CD8-positive, alpha-beta memory T cell (primary cell): ENCODE measurements at places on chromosomes 1 and 21.

GRCh38 chr1:199152676-199153075 is 513.8 kb downstream of the PTPRC start:
- H3K4me3 ChIP-seq: no peak overlapping the region
- DNase-seq: no peak
- no peak overlapping the region for H3K27ac ChIP-seq
- H3K27me3 ChIP-seq: no peaks in the 10 kb centered on the region
- H3K4me1 ChIP-seq: no peaks in the 10 kb centered on the region
- H3K36me3 ChIP-seq: no peaks in the 10 kb centered on the region

GRCh38 chr1:2300851-2301606 is 72.9 kb downstream of the SKI start:
- H3K27ac ChIP-seq: peak overlapping the region; percentile 97
- no peaks in the 10 kb centered on the region for H3K27me3 ChIP-seq
- peak overlapping the region; percentile 52 for H3K4me3 ChIP-seq
- H3K36me3 ChIP-seq: peaks cover 14% of the 10 kb centered on the region
- DNase-seq: peak; percentile 95

DNA sequence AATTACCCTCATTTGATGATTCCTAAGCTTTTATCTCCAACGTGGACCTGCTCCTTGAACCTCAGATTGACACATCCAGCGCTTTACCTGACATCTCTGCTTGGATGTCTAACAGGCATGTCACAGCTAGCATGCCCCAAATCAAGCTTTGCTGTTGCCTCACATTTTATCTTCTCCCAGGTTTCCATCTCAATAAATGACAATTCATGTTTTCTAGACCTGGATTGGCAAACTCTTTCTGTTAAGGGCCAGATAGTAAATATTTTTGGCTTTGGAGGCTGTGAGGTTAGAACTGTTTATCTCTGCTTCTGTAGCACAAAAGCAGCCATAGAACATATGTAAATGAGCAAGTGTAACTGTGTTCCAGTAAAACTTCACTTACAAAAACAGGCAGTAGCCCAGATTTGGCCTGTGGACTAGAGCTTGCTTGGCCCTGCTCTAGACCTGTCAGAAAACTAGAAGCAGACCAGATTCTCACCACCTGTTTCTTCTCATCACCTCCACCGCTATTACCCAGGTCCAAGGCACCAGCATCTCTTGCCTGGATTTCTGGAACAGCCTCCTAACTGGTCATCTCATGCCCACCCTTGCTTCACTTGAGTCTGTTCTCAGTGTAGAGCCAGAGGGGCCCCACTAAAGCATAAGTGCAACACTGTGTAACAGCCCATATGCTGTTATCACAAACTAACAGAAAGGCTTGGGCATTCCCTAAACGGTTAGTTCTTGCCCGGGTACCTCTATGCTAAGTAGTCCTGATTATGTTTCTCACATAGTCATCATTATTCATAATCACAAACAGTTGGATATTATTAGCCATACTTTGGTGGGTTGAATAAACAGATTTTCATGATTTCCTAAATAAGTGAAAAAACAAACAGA is 42.3 kb downstream of the UBE4B start:
- H3K27me3 ChIP-seq: no peaks in the 10 kb centered on the region
- no peak for DNase-seq
- H3K4me3 ChIP-seq: no peak overlapping the region
- H3K36me3 ChIP-seq: peaks cover 5% of the 10 kb centered on the region
- no peak overlapping the region for H3K27ac ChIP-seq
- no peaks in the 10 kb centered on the region for H3K4me1 ChIP-seq

- no peak overlapping the region for H3K27ac ChIP-seq
- H3K36me3 ChIP-seq: no peaks in the 10 kb centered on the region
- no peaks in the 10 kb centered on the region for H3K27me3 ChIP-seq
- no peak for DNase-seq
- no peak overlapping the region for H3K4me3 ChIP-seq
- no peaks in the 10 kb centered on the region for H3K4me1 ChIP-seq
Observed at GRCh38 chr1:38608202-38608864, 251.2 kb downstream of the RRAGC start.

GRCh38 chr1:245550720-245551043 is 395.9 kb downstream of the KIF26B start:
- no peaks in the 10 kb centered on the region for H3K4me1 ChIP-seq
- H3K36me3 ChIP-seq: no peaks in the 10 kb centered on the region
- H3K27ac ChIP-seq: no peak overlapping the region
- DNase-seq: no peak
- no peaks in the 10 kb centered on the region for H3K27me3 ChIP-seq

DNA sequence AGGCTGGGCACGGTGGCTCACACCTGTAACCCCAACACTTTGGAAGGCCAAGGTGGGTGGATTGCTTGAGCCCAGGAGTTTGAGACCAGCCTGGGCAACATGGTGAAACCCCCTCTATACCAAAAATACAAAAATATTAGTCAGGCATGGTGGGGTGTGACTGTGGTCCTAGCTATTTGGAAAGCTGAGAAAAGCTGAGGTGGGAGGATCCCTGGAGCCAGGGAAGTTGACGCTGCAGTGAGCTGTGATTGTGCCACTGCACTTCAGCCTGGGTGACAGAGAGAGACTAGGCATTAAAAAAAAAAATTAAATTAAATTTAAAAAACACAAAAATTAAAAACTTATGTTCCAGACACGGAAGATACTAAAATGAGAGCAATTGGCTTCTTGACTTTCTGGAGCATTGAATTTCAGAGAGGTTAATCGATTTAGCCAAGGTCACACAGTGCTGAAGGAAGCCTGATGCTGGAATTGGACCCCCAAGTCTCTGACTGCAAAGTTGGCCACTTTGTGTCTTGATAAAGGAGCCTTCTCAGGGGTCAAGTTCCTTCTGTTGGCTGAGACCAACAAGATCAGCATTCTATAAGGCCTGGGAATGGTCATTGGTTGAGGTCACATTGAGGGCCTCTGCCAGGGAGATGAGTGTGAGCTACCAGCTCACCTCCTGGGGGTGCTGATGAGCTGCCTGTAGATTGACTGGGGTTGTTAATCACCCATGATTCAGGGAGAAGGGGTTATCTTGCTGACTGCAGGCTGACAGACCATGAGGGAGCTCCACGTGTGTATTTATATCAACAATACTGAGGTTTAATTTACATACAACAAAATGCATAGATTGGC is 54.3 kb downstream of the RPS6KA1 start:
- H3K4me3 ChIP-seq: no peak overlapping the region
- no peaks in the 10 kb centered on the region for H3K36me3 ChIP-seq
- no peak for DNase-seq

GRCh38 chr1:199353906-199354305 is 673.6 kb upstream of the NR5A2 start:
- H3K27me3 ChIP-seq: no peaks in the 10 kb centered on the region
- no peak overlapping the region for H3K4me3 ChIP-seq
- no peak for DNase-seq
- no peak overlapping the region for H3K27ac ChIP-seq
- no peaks in the 10 kb centered on the region for H3K36me3 ChIP-seq
- no peaks in the 10 kb centered on the region for H3K4me1 ChIP-seq
